ENCODE measurements at places on chromosomes 12 and 14.

DNA sequence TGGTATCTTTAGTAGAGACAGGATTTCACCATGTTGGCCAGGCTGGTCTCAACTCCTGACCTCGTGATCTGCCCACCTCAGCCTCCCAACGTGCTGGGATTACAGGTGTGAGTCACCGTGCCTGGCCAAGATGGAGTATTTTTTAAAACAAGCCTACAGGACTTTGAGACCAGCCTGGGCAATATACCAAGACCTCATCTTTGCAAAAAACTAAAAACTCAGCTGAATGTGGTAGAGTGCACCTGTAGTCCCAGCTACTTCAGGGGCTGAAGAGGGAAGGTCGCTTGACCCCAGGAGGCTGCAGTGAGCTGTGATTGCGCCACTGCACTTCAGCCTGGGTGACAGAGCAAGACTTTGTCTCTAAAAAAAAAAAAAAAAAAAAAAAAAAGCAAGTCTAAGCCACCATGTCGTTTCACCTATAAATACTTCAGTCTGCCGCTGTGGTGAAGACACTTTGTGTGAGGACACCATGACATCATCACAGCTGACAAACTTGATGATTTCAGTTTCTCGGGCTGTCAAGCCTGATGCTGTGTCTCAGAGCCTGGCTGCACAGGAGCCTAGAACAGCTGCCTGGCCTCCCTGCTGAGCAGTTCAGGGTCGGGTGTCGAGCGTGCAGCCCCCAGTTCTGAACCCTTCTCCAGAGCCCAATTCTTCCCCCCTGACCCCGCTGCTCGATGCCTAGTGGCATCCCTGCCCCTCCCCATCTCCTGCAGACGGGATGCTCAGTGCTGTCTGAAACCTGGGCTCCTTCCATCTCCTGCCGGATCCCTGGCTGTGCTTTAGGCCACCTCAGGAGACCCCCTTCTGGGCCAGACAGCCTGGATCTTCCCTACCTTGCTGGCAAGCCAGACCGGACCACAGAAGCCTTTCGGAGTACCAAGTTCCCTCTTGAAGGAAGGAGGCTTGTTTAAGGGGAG, 119.2 kb upstream of the EVL start:
- peak; percentile 19 for DNase-seq

- DNase-seq: no peak
Observed at GRCh38 chr12:97109441-97109840, 202.4 kb downstream of the NEDD1 start.

DNA sequence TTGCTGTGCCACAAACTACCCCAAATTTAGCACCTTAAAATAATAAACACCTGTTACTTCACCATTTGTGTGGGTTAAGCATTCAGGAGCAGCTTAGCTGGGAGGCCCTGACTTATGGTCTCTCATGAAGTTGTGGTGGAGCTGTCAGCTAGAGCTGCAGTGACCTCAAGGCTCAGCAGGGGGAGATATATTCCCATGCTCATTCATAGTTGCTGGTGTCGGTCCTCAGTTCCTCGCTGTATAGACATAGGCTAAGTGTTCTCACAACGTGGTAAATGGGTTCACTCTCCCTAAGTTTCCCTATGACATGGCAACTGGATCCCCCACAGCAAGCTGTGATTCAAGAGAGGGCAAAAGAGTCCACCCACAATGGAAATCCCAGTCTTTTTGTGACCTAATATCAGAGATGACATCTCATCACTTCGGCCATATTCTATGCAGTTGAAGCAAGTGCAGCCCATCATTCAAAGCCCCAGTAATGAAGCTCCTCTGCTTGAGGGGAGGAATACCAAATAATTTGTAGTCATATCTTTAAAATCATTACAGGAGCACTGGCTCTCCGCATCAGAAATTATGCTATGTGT, 41.1 kb downstream of the PRB3 start:
- peak; percentile 69 for DNase-seq

DNA sequence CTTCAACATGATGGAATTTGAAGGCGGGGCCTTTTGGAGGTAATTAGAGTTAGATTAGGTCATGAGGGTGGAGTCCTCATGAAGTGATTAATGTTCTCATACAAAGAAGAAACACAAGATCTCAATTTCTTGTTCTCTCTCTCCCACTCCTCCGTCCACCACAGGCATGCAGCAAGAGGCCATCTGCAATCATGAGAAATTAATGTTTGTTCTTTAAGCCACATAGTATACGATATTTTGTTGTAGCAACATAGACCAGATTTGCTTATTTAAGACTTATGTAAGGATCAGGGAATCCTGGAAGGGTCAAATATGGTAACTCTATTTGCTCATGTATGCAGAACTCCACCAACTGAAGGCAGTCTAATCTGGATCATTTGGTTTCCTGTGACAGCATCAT, 429.0 kb downstream of the LRIG3 start:
- no peak for DNase-seq

- no peak for DNase-seq
Observed at GRCh38 chr14:29150659-29151058, 384.1 kb downstream of the FOXG1 start.

DNA sequence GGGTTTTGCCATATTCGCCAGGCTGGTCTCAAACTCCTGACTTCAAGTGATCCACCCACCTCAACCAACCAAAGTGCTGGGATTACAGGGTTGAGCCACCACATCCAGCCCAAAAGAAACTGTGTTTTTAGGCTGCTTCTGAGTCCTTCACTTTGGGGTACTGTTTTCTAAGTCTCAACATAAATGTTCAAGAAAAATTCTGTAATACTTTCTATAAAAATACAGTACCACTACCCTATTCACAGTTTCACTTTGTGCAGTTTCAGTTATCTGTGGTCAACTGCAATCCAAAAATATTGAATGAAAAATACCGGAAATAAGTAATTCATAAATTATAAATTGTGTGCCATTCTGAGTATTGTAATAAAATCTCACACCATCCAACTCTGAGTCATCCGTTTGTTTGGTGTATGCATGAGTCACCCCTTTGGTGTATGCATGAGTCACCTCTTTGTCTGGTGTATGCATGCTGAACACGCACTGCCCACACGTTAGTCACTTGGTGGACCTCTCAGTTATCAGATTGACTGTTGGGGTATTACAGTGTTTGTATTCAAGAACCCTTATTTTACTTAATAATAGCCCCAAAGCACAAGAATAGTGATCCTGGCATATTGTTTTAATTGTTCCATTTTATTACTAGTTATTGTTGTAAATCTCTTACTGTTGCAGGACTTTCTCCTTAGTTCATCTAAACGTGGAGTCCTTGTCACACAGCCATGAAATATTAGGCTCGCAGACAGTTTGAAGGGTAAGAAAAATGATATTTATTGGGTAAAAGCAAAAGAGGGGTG, 190.2 kb downstream of the FSCB start:
- DNase-seq: peak; percentile 2

Measured in KBM-7 (cell line).